Fibroblast of skin of back (primary cell): ENCODE measurements at places on chromosomes 11 and 22.

GRCh38 chr11:32200136-32200847 lies 109.4 kb downstream of the RCN1 start:
- no peak for DNase-seq

GRCh38 chr11:109507331-109507730 lies 85.3 kb downstream of the C11orf87 start:
- DNase-seq: no peak

- DNase-seq: no peak
Measured at GRCh38 chr22:50311606-50312351, 4.3 kb upstream of the PLXNB2 start.

- no peak for DNase-seq
Measured at GRCh38 chr11:69655479-69656428, 14.8 kb downstream of the CCND1 start.

DNA sequence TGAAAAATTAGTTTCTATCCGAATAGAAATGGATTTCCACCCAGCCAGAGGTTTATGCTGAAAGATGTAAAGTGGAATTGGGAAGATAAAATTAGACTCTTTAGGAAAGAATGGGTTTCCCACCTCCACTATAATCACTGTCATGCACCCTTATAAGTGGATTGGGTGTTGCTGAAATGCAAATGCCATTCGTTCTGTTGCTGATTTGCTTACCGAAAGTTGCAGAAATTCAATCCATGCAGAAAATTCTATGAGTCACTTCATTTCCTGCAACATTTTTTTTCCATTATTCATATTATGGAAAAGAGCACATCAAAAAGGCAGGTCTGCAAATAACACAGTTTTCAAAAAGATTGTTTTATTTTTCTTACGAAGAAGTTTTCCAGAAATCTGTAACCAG lies 65.6 kb downstream of the LDLRAD3 start:
- DNase-seq: peak; percentile 83

GRCh38 chr11:70473873-70474690 lies 75.8 kb downstream of the CTTN start:
- no peak for DNase-seq

DNA sequence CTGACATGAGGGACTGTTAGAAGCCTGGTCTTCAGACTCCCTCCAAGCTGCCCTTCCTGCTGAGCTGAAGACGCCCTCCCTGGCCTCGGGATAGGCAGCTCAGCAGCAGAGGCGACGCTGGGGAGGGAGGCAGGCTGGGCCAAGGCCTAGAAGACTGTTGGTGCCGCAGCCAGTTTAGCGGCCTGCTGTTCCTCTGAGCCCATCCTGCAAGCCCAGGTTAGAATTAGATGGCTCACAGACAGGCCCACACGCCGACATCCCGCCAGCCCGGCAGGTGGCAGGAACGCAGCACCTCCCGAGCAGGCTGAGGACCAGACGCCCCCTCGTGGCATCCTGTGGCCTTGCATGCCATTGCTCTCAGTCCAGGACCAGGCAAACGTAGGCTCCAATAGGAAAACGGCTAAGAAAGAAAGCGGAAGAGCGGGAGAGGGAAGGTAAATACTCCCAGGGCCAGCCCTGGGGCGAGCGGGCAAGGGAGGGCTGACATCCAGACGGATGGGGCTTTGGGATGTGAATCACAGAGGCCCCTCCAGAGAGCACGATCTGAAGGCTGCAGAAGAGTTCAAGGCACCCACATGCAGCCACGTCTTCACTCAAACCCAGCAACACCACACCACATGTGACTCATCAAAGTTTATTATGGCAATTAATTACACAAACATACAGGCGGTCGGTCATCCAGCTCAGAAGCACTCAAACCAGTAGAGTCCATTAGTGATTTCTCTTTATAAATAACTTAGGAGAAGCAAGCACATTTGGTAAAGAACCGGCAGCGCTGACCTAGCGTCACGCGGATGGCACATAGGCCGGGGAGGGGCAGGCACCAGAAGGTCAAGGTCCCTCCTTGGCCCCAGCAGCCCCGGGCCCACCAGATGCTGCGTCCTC lies 27.6 kb downstream of the CD5 start:
- DNase-seq: peak; percentile 79

DNA sequence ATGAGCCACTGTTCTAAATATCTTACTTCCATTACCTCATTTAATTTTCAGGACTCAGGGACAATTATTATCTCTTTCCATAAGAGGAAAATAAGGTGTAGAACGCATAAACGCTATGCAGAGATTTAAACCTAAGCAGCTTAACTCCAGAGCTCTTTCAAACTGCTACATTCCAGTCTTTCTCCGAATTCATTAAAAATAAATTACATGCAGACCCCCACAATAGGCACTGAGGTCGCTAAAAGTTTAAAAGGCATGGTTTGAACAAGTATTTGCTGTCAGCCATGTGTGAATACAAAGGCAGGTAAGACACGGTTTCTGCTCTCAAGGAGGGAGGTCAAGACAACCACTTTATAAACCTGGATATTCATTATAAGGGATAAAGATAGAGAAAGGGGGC lies 983 bp downstream of the NARS2 start:
- no peak for DNase-seq

DNA sequence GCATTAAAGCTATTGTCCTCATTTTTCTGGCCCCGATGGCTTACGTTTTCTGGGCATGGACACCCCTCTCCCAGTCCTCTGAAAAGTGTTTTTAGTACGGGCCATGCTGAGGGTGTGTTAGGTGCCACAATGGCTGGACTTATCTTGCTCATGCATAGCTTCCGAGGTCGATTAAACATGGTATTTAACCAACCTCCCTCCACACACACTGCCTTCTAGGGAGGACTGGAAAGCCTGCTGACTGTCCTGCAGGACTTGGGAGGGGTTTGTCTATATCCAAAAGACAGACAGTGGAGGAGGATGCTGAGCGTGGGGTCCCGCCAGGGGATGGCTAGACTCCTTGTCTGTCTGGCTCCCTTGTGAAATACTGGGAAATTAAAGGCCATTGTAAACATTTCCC lies 95.3 kb downstream of the FBXO7 start:
- no peak for DNase-seq

DNA sequence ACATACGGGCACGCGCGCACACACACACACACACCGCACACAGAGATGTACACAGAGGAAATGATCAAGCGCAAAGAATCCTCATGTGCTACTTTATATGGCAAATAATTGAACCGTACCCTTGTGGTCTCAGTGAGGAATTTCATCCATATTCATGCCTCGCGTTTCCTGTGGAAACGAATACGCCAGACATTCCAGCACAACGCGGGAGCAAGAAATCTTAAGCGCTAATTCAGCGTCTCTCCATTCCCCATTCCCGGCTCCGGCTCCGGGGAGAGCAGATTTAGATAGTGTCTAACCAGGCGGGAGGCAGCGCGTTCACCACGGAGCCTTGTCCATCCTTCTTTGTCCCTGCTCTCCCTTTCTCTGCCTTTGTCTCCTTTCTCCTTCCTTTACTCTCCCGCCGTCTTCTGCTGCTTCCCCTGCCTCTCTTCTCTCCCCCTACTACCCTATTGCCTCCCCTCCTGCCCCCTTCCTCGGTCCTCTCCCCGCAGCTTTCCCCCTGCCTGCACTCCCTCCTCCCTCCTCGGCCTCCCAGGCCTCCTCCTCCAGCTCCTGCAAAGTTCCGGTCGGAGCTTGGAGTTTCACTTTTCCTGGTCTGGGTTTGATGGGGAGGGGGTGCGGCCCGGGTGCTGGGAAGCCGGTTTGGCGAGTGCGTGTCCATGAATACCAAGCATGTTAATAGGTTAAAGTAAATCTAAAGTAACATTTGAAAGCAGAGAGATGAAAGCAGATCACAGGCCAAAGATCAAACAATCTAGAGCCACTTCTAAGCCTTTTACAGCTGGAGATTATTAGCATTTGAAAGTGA lies 579.3 kb downstream of the BUD13 start:
- DNase-seq: peak; percentile 84

DNA sequence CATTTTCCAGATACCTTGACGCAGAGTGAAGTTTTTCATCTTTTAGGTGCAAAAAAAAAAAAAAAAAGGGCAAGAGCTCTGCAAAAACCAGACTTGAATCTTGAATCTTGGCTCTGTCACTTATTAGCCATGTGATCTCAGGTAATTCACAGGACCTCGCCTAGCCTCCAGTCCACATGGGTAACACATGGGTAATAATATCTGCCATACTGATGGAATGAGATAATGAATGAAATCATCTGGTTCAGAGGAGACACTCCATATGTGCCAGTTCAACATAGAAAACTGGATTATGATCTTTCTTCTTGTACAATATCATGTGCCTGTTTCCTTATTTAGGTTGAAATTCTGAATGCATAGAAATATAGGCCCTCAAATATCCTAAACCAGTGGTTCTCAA lies 8.6 kb upstream of the AMOTL1 start:
- DNase-seq: no peak

DNA sequence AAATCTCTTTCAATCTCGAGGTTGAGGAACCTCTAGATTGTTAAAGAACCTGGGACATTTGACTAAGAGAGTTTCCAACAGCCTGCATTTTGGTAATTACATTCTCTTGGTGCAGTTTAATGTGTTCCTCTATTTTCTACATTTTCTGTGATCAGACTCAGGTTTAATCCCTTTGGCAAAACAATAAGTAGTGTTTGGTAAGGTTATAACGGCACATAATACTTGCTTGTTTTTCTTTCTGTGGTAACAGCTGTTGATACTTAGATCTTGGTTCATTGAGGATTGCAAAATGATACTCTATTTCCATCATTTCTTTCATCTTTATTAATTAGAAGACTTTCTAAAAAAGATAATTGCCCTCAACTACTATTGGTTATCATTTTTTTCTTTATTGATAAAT lies 271.3 kb downstream of the SBF2 start:
- no peak for DNase-seq

DNA sequence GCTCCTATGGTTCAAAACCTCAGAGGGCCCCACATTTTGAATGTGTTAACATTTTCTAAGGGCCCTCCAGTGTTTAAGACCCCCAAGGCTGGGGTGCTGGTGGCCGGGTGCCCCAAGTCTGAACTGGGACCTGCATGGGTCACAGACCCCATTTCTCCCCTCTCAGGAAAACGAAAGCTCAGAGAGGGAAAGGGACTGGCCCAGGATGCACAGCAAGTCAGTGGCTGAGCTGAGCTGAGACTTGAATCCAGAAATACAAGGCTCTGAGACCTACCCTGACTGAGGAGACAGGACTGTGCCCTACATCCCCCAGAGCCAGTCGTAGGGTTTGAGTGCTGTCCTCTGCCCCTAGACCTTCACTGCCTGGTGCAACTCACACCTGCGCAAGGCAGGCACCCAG lies 4.2 kb downstream of the ACTN3 start:
- DNase-seq: no peak

DNA sequence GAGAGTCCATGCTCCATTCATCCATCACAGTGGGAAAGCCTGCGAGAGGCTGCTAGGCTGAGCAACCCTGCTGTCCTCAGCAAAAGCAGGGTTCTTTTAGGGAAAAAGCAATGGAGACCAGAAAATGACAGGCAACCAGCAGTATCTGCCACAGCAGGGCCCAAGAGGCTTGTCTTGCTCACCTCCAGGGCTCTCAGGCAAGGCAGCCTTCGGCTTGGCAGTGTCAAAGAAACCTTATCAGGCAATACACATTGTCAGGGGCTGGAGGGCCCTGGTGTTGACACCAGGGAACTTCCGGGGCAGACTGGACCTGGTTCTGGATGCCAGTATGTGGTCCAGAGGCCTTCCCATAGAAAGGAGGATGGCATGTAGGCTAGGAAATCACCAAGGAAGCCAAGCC lies 10.2 kb upstream of the TLCD5 start:
- no peak for DNase-seq

- no peak for DNase-seq
Measured at GRCh38 chr22:48434156-48434867, 1393.4 kb downstream of the BRD1 start.

- DNase-seq: no peak
Measured at GRCh38 chr11:125787827-125788226, at the start of gene PATE3. Gene PATE3, plus strand, starts transcription at chr11:125788127. Its CDS starts 25 bp downstream, at chr11:125788152.

- no peak for DNase-seq
Measured at GRCh38 chr22:17115236-17115635, 5.9 kb downstream of the TMEM121B start.

DNA sequence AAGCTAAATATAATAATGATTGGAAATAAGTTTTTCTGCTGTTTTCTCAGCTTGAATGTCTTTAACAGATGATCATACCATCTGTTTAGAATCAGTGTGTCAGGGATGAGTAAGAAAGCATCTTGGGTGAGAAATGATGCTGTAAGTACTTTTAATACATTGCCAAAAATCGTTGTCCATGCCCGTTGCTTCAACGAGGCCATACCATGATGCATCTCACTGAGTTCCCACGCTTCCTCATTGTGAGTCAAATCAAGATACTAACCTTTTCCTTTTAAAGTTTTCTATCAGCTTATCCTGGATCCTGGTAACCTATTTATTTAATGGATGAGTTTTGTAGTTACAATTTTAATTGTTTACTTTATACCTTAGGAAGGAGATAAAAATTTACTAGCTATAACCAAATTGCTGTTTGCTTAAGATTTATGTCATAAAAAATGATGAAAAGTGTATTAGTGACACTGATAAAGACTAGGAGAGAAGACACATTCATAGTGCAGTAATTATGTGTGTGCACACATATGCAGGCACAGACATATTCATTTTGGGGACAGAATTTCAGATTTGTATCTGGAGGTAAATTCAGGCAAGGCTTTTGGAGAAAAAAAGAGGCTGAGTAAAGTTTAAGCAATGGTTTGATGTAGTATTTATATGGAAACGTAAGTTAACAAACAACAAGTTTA lies 154.8 kb downstream of the UVRAG start:
- peak; percentile 79 for DNase-seq

- peak; percentile 70 for DNase-seq
Measured at GRCh38 chr11:59753650-59754493, 1.3 kb upstream of the STX3 start.

GRCh38 chr11:89608234-89608966 lies 101.7 kb upstream of the TRIM77 start:
- no peak for DNase-seq

DNA sequence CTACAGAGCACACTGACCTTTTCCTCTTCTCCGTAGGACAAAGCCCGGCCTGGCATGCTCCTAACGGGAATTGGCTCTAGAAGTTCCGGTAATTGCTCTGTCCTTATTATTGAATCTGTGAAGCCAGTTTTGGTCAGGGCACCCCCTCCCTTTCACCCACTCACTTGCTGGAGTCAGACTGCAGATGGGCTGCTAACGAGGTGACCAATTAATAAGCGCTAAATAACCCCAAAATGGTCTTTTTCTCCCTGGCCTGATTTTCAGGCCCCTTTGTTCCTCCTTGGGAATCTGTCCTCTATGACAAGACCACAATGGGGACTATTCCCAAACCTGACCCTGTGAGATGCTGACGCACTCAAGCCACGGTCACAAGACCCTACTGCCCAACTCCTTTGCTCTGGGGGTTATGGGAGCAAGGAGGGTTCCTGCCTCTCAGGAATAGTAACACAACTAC lies 610.0 kb upstream of the CADM1 start:
- no peak for DNase-seq

DNA sequence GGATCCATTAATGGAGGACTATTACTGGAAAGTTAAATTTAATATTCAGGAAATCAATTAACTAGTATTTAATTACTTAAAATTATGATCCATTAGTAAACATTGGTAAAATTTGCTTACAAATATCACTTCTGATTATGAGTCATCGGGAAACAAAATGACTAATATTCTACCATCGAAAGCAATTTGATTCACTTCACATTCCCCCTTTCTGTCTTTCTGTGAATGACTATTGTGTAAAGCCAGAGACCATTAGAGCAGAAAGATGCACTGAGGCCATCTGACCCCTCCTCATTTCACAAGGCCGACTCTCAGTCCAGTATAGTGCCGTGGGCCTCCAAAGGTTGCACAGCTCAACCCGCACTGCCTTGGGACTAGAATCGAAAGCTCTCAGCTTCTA lies 619.0 kb downstream of the OPCML start:
- no peak for DNase-seq
